ENCODE measurements at places on chromosomes 3 and 15. TPM values are rescaled to one million over a fixed set of nuclear protein-coding genes. Genes with fewer than 3 reads are reported as not detected.

ROPN1 gene
- total RNA-seq = not detected

DNA sequence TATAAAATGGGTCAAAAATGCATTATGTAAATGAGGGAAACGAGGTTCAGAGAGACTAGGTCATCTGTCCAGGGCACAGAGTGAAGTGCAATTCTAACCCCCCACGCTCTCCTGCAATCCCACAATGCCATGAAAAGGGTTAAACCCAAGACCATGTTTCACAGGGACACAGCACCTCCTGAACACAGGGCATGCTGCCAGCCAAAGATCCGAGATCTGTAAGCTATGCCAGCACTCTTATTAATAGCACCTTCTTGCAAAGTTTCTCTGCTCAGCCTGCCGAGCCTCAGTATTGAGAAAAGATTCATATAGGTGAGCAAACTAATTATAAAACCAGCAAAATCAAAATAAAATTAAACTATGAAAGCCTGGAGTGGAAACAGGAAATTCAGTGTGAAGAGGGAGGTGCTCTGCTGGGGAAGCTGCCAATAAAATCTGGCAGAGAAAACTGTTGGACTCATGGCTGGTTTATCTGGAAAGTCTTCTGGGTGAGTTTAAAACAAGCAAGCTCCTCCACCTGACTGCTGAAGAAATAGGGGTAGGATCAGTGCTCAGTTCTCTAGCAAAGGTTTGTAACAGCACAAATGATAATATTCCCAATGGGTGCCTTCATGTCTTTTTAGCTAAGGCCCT lies 50.3 kb downstream of the LRIG1 start:
- H3K4me3 ChIP-seq = no peak overlapping the region
- no peaks in the 10 kb centered on the region for H3K27me3 ChIP-seq
- DNase-seq = no peak
- no peak overlapping the region for H3K27ac ChIP-seq
- peaks cover 51% of the 10 kb centered on the region for H3K36me3 ChIP-seq
- no peaks in the 10 kb centered on the region for H3K4me1 ChIP-seq

ADAM10 gene
- 80.4 TPM for total RNA-seq

DNA sequence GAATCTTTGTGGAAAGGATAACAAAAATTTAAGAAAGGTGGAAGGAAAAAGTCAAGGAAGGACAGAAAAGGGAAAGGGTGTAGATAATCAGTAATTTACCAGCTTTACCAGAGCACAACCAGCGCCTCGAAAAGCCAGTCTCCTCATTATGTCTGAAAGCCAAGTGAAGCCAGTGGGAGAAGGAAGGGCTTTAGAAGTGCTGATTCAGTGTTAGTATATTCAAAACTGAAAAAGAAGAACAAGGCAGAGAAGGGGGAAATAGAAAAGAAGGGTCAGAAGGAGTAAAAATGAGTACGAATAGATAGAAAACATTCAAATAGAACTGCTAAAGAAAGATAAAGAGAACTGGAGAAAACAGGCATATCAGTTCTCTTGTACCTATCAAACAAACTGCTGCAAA lies 4.1 kb downstream of the PBRM1 start:
- H3K27ac ChIP-seq = no peak overlapping the region
- H3K4me1 ChIP-seq = peaks cover 14% of the 10 kb centered on the region
- no peaks in the 10 kb centered on the region for H3K27me3 ChIP-seq

DNA sequence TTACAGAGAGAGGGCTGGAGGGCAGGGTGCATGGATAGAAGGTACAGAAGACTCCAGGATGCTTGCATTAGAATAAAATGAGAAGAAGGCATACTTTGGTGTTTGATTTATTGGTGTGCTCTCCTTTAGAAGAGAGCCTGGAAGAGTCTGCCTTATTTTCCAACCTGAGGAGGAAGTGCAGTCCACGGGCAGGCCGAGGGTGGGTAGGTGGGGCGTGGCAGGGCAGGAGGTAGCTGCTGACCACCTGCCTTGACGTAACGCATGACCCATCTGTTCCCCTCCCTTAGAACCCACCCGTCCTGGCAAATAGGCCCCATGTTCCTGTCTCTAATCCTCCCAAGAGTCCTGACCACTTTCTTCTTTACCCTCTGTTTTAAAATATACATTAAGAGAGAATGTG lies 222.3 kb upstream of the LYSMD4 start:
- H3K27ac ChIP-seq = no peak overlapping the region
- H3K27me3 ChIP-seq = no peaks in the 10 kb centered on the region
- H3K4me1 ChIP-seq = peaks cover 5% of the 10 kb centered on the region
- DNase-seq = no peak
- H3K4me3 ChIP-seq = no peak overlapping the region

SLC51B gene
- total RNA-seq = not detected

DNA sequence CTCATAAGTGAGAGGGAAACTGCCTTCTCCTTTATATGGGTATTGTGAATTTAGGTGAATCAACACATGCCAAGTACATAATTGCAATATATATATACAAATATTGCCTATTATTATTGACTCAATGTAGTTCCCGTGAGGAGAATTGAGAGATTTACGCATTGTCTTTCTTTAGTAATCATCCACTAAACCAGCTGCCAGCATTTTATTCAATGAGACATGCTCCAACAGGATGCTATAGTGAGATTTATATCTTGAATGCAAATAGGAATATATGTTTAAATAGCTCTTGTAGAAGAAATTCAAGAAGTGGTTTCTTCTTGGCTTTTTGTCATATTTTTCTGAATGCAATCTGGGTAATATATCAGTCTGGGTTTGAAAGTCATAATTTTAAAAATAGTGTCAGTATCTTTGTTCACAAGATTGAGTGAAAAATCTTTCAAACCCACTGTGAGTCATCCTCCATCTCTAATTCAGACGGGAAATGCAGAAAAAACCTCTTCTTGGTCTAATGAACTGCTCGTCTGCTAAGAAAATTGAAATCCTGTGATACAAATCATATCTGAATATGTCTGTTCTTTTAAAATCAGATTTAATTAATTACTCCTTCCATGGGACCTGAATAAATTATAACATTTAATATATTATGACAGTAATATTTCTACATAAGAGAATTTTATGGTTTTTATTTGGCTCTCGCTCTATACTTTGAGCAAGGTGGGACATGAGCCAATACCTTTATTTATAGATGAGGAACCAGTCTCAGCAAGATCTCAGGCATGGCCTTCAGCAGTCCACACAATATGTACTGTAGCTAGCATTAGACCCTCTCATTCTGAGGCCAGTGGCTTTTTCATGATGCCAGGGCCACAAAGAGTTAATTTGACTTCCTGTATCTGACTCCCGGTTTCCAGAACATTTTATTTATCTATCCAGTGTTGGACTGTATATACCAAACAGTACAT lies 516.0 kb downstream of the GABRG3 start:
- H3K27me3 ChIP-seq = no peaks in the 10 kb centered on the region
- DNase-seq = no peak
- H3K4me1 ChIP-seq = no peaks in the 10 kb centered on the region
- no peak overlapping the region for H3K4me3 ChIP-seq
- H3K27ac ChIP-seq = no peak overlapping the region
- H3K36me3 ChIP-seq = no peaks in the 10 kb centered on the region

DNA sequence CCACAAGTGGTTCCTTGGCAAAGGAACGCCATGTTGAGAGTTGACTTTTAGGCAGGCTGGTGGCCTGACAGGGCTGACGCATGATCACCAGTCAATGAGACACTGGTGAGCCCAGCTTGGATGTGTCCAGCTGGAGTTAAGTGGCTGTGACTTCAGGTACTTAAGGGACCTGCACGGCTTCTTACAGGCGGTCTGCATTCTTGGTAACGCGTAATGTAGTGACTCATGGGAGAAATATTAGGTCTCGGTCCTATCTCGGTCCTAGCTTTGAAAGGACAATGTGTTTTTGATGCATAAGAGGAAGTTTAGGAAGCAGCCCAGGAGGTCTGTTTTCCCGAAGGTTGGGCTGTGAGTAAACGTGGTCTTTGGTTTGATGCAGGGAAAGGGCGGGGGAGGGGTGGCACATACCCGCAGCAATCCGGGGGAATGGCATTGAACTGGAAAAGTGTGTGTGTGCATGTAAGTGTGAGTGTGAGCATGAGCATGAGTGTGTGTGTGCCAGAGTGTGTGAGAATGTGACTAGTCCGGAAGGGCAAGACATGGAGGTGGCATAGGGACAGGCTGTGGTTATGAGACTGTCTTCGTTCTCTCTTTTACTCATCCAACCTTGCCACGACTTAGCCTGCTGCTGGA lies 55.3 kb downstream of the FAM43A start:
- no peak overlapping the region for H3K27ac ChIP-seq
- H3K4me3 ChIP-seq = no peak overlapping the region
- no peaks in the 10 kb centered on the region for H3K4me1 ChIP-seq
- peaks cover 10% of the 10 kb centered on the region for H3K27me3 ChIP-seq
- no peaks in the 10 kb centered on the region for H3K36me3 ChIP-seq

DNA sequence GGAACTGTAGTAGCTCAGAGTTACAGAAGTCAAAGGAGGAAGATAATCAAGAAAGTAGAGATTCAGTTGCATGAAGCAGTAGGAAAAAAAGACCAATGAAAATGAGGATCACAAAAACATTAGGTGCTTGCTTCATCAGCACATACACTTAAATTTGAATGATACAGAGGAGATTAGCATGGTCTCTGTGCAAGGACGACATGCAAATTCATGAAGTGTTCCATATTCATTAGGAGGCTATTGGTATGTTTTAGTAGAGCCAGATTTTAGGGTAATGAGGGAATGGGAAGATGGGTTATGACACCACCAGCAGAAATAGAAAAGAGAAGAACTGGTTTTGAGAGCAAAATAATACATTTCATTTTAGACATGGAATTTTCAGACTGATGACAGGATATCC lies 21.0 kb upstream of the TTC14 start:
- DNase-seq = no peak
- H3K27me3 ChIP-seq = peaks cover 5% of the 10 kb centered on the region
- no peak overlapping the region for H3K27ac ChIP-seq
- no peaks in the 10 kb centered on the region for H3K4me1 ChIP-seq
- H3K36me3 ChIP-seq = no peaks in the 10 kb centered on the region
- H3K4me3 ChIP-seq = no peak overlapping the region

GRCh38 chr3:141707741-141708203 lies 30.3 kb upstream of the RNF7 start:
- no peak for DNase-seq
- H3K4me3 ChIP-seq = no peak overlapping the region
- no peaks in the 10 kb centered on the region for H3K27me3 ChIP-seq
- H3K4me1 ChIP-seq = no peaks in the 10 kb centered on the region
- no peak overlapping the region for H3K27ac ChIP-seq

GRCh38 chr3:133890972-133891644 lies 4.6 kb downstream of the RAB6B start:
- no peaks in the 10 kb centered on the region for H3K36me3 ChIP-seq
- no peak overlapping the region for H3K4me3 ChIP-seq
- no peak for DNase-seq
- peaks cover 27% of the 10 kb centered on the region for H3K27me3 ChIP-seq

DNA sequence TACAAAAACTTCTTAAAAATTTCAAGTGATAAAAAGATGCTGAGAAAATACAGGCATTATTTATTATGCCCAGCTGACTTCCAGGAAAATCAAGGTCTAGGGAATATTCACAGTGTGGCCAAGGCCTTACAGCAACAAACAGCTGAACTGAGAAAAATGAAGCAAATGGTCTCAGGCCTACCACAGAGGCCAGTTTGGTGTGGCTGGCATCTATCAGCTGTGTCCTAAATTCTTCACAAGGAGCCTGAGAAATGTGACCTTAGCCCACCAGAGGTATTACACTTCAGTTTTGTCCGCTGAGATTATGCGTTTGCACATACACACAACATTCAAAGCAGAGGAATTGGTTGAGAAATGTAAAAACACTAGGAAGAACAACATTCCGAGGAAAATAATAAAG lies 77.4 kb downstream of the ANP32A start:
- no peaks in the 10 kb centered on the region for H3K36me3 ChIP-seq
- no peaks in the 10 kb centered on the region for H3K4me1 ChIP-seq
- no peaks in the 10 kb centered on the region for H3K27me3 ChIP-seq
- no peak for DNase-seq

DNA sequence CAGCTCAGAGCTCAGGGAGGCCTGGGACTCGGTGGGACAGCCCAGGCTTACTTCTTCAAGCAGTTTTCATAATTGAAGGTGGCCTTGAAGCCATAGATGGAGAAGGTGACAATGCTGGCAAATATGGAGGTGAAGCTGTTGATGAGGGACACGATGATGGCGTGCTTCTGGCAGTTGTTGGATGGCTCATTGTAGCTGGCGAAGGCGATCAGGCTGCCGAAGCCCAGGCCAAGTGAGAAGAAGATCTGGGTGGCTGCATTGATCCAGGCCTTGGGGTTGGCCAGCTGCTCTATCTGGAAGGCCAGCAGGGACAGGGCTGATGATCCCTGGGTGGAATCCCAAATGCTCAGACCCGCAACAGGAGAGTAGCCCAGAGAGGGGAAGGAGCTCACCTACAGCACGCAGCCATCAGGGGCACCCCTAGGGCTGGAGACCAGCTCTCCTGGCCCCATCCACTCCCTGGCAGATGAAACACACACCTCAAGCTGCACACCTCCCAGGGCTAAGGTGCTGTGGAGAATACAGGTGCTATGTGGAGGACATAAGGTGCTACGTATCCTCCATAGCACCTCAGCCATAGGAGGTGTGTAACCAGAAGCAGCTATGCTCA lies 25.1 kb downstream of the SLC6A20 start:
- DNase-seq = no peak
- no peaks in the 10 kb centered on the region for H3K36me3 ChIP-seq
- no peak overlapping the region for H3K4me3 ChIP-seq
- no peak overlapping the region for H3K27ac ChIP-seq

DNA sequence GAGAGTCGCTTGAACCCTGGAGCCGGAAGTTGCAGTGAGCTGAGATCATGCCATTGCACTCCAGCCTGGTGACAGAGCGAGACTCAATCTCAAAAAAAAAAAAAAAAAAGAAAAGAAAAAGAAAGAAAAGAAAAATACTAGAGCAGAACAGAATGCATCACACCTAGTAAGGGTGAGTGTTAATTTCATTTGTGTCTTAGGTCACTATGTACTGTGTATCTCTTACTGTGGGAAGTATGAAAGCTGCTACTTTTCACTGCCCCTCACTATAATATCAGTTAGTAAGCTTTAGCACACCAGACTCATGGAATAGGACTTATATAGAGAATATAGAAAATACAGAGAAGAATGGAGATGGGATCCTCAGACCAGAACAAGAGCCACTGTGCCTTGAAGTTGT lies 45.9 kb upstream of the RASA2 start:
- peaks cover 49% of the 10 kb centered on the region for H3K36me3 ChIP-seq
- no peaks in the 10 kb centered on the region for H3K27me3 ChIP-seq
- no peak for DNase-seq

DNA sequence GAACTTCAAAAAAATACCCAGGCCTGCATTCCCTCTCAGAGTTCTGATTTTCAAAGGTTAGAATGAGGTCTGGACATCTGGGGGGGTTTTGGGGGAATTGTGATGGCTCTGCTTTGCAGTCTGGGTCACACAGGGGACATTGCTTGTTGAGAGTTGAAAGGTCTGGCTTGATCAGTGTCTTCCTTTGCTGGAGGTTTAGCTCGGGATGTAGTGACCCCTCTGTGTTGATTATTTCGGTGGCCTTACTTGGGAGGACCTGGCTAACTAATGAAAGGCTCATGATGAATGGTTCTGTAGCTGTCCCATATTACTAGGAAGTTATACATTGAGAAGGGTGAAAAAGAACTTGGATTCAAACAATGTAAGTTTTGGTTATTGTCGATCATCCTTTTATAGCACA lies 23.7 kb downstream of the TPM1 start:
- DNase-seq = no peak
- no peak overlapping the region for H3K4me3 ChIP-seq
- no peaks in the 10 kb centered on the region for H3K4me1 ChIP-seq
- peaks cover 34% of the 10 kb centered on the region for H3K36me3 ChIP-seq
- no peak overlapping the region for H3K27ac ChIP-seq
